Prostate gland (tissue), 2 donors: ENCODE measurements at places on chromosomes 1 and 21.

DNA sequence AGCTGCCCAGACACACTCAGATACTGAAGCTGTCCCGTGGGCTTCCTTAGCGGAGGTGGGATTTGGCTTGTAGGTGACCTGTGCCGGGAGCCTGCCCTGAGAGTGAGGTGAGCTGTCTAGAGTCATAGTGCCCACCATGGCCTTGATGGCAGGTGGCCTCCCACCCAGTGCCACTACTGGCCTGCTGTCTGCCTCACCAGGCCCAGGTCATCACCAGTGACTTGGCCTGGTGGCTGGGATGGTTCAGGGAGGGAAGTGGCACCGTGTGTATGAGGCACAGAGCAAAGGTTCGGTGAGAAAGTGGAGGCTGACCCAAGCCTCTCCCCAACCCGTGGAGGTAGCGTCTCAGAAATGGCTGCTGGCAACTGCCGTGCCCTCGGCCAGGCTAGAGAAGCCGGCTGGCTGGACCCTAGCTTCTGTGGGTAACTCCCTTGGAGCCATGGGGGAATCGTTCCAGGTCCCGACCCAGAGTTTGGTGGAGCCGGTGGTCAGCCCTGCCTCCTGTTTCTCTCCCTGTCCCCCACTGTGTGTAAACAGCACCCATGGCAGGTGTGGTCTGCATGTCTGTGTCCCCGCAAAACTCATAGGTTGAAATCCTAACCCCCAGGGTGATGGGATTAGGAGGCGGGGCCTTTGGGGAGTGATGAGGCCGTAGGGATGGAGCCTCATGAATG lies 155.4 kb upstream of the C1orf174 start:
- DNase-seq = no peak

- no peak for DNase-seq
Measured at GRCh38 chr1:97061604-97062003, 340.0 kb downstream of the PTBP2 start.

DNA sequence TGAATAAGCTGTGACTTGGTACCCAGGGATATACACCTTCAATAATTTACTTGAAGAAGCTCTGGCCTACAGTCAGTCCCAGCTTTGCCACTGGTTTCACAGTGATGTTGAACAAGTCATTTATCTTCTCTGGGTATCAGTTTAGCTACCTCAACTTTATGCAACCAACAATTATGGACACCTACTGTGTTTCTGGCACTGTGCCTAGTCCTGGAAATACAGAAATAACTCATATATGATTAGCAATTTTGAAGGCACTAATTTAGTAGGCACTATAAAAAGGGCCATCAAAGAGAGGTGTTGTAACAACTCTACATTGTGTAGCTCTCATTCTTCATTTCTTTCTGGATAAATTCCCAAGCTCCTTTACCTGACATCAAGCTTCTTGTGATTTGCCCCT lies 88.6 kb upstream of the SPATA6 start:
- no peak for DNase-seq

GRCh38 chr1:98102345-98103030 lies 181.7 kb upstream of the DPYD start:
- no peak for DNase-seq

DNA sequence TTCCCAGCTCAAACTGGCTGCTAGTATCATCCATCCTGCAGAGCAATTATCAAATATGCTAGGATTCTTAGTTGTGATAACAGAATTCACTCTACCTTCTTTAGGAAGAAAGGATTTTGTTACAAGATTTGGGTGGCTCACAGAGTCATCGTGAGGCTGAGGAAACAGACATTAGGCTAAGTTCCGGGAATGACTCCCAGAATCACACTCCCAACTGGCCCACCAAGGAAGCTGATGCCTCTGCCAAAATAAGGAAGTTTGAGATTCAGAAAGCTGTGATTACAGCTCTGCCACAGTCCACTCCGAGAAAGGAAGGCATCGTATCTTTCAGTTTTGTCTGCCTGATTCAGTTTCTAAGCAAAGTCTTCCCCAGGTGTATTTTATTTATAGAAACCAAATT lies 50.6 kb upstream of the LYPLAL1 start:
- no peak for DNase-seq

GRCh38 chr1:67880056-67880601 lies 46.9 kb upstream of the GNG12 start:
- DNase-seq = no peak

GRCh38 chr1:97999320-97999719 lies 78.5 kb upstream of the DPYD start:
- no peak for DNase-seq

GRCh38 chr1:41419584-41420295 lies 58.5 kb downstream of the FOXO6 start:
- peak; percentile 35 for DNase-seq

DNA sequence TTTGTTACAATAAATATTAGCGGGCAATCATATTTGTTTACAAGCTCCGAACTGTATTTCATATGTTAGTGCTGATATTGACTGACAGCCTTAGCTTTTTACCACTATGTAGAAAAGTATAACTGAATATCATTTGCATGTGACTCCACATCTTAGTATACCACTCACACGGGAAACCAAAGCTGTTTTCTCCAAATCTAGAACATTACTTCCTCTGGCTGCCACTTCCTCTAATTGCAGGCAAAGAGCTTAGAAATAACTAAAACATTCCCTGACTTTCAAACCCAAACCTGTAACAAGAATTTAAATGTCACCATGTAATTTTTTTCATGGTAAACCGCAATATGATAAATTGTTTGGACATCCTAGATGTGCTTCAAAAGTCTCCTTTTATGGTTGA lies 174.7 kb downstream of the LBR start:
- DNase-seq = no peak

- DNase-seq = no peak
Measured at GRCh38 chr21:32475162-32475812, 62.8 kb downstream of the EVA1C start.

DNA sequence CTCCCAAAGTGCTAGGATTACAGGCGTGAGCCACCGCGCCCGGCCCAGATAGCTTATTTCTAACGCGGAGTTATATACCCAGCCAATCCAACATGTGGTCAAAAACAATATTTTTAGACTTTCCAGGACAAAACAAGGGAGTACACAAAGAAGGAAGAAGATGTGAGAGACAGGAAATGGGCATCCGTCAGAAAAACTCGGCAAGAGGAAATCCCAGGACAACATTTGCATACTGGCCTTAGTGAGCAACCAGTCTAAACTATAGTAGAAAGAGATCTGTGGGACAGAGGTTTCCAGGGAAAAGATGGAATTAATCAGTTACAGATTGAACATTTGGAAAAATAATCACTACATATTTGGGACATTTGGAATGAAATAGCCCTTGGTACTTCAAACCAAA lies 11.4 kb downstream of the ARMH1 start:
- no peak for DNase-seq

- DNase-seq = no peak
Measured at GRCh38 chr1:103250441-103250861, 142.1 kb upstream of the COL11A1 start.

DNA sequence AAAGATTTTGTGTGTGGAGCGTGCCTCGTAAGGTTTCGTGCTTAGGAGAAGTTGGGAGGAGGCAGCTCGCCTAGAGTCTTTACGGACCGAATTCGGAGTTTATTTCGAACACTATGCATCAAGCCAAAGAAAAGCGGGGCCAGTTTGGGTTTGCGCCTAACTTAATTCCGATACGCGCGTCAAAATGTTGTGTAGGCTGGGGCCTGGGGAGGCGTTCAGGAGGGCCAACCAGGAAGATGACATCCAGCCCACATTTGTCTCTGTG lies 6.4 kb downstream of the FOXD2 start:
- DNase-seq = no peak

- no peak for DNase-seq
Measured at GRCh38 chr1:64309431-64309831, 106.0 kb downstream of the UBE2U start.

- DNase-seq = no peak
Measured at GRCh38 chr1:16231331-16232315, 5.4 kb downstream of the CPLANE2 start.

DNA sequence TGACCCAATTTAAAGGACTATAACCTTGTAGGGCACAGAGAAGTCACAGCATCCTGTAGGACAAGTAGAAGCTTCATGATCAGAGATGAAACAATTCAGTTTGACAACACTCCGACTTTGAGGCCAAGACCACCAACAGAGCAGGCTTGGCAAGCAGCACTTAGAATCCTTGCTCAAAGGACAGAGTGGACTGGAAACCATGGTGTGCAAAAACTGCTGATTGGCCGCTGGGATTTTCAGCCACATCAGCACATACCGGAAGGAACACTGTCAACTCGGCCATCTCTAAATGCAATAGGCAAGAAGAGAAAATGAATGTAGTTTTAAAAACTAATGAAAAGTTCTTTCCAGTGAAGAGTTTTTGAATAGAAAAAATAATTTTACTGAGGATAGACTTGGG lies 92.0 kb upstream of the PRMT6 start:
- DNase-seq = no peak

DNA sequence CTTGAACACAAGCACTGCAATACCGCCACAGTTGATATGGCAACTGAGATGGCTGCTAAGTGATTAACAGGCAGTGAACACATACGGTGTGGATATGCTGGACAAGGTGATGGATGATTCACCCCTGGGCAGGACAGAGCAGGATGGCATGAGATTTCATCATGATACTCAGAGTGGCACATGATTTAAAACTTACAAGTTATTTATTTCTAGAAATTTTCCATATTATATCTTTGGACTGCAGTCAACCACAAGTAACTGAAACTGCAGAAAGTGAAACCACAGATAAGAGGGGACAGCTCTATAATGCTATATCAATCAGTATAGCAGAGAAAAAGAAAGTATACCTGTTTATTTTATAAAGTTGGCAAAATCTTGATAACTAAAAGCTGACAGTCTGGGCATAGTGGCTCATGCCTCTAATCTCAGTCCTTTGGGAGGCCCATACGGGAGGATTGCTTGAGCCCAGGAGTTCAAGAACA lies 47.9 kb downstream of the PHACTR4 start:
- no peak for DNase-seq

GRCh38 chr1:220887520-220888416 lies 8.5 kb downstream of the HLX start:
- no peak for DNase-seq

- DNase-seq = no peak
Measured at GRCh38 chr1:234727018-234727940, 117.3 kb upstream of the IRF2BP2 start.

- DNase-seq = no peak
Measured at GRCh38 chr21:34880401-34880800, 168.7 kb downstream of the RUNX1 start.

DNA sequence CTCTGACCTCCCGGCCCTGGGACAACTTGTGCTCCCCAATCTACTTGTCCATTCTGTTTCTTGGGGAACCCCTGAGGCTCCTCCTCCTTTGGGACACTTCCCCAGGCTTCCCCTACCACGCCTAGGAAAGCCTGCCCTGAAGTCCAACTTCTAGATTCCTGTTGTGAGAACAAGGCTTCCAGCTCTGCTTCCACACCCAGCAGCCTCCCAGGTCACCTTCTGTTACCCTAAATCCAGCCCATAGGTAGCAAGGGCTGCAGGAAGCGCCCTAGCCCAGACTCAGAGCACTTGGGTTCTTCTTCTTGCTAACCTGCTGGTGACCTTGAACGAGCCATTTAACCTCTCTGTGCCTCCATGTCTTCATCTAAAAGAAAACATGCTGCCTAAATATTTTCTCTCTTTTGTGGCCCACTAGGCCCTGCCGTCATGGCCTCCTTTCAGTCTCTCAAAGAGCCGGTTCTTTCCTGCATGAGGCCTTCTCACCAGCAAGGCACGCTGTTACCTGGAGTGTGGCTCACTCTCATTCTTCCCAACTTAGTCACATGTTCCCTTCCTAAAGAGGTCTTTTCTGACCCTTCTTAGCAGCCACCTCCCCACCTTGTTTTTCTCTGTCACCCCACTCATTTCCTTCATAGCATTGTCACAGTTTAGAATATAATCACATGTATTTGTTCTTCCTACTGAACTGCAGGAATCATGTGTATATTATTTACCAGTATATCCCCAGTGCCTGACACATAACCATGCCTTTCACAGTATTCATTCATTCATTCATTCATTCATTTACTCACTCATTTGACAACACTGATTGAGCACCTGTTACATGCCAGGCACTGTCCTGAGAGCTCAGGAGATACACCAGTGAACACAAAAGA lies 1.4 kb downstream of the CAPN2 start:
- DNase-seq = no peak

GRCh38 chr1:168386949-168387586 lies 106.4 kb downstream of the TBX19 start:
- peak; percentile 33 for DNase-seq

DNA sequence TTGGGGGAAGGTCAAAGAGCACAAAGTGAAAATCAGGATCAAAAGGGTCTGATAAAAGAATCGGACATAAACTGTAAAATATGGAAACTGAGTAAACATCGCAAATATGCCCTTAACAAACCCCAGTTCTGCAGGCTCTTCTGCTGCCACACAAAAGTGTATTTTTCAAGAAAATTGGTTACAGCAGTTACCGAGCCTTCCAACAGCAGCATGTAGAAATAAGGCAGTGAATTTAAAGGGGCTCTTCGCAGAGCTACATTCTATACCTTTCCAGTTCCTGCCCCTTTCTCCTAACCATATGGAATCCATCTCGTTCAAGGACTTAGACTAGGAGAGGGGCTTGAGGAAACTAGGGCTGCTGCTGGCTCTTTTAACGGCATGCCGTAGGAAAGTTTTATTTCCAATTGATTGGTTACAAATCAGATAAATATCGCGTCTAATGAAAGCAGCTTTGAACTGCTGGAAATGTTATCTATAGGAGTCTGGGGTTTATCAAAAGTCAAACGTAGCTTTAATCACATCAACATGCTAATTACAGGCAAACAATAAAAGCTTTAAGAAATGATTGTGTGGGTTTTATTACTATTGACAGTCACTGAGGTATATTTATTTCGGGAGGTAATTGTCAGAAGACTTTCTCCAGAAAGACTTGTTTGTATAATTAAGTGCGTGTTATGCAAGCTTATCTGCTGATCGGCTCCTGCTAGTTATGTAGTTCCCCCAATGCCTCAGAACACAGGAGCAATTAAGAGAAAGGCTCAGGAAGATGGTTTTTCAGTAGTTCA lies 59.1 kb downstream of the GORAB start:
- DNase-seq = no peak

DNA sequence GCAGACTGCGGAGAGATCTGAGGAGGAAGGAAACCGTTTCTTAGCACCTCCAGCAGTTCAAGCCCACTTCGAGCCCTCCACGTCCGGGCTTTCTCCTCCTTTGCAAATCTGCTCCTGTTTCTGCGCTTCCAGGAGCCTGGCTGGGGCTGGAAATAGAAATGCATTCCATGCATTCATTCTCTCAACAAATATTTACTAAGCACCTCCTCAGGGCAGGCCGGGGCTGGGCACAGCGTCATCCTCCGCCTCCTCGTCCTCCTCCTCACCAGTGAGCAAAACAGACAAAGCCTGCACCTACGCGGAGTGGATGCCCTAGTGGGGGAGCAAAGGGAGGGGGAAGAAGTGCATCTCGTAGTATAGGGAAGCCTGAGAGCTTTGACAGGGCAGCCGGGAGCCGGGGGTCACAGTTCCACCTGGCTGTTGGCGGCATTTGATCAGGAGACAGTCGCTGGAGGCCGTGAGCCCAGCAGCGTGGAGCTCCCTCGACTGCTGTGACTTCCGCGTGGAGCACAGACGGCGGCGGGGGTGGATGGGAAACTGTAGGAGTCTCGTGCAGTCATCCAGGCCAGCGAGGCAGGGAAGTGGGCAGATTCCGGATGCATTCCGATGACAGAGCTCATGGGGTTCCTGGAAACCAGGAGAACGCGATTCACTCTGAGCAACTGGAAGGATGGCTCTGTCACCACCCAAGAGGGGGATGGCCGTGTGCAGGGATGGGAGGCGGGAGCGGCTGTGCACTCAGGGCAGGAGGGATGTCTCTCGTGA lies 93.5 kb downstream of the SIK1 start:
- DNase-seq = peak; percentile 90

- no peak for DNase-seq
Measured at GRCh38 chr1:114468047-114468446, 43.0 kb downstream of the TRIM33 start.
